ENCODE measurements at places on chromosomes 1 and 21.

DNA sequence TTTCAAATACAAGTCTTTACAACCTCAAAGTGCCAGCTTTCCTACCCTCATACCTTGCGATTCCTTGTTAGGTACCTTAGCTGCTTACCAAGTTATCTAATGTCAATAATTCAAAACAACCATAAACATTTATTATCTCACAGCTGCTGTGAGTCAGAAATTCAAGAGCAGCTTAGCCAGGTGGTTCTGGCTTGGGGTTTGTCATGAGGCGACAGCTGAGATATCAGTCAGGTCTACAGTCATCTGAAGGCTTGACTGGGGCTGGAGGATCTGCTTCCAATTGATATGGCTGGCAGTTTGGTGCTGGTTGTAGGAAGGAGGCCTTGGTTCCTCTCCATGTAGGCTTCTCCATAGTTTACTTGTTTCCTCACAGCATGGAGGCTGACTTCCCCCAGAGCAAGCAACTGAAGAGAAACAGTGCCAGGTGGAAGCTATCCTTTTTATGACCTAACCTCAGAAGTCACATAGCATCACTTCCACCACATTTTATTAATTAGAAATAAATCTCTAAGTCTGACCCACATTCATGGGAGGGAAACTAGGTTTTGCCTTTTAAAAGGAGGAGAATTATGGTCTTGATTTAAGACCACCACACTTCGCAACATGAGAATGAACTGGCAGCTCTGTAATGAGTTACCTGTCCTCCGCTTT, 103.3 kb upstream of the FGGY start:
- no peak for DNase-seq

DNA sequence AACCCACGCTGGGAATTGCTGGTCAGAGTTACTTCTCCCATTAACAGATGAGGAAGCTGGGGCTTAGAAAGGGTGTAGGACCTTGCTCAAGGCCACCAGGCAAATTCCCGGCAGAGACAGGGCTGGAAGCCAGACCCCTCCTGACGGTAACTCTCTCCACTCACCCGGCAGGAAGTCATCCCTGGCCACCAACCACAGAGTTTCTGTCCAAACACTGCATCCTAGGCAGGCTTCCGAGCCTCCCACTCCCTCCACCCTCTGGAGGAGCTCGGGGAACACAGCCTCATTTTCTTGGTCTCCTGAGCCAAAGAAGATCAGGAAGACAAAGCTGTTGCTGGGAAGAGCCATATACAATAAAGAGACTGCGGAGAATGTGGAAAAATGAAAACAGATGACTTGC, 25.0 kb upstream of the ZNF436 start:
- peak; percentile 90 for DNase-seq

DNA sequence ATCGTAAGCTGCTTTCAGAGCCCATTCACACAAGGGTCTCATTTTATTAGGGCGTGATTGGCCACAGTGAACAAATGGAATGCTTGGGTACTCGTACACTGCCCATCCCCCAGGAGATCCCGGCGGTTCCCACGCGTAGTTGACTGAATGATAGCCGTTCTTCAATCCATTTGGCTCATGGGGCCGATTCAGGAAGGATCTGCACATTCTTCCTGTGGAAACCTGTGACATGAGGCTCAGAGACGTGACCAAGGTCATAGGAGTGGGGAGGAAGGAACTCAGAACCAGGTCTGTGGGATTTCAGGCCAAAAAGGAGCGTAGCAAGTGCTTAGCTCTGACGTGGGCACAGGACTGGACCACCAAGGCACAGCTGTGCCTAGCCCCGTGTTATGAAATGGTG, 11.7 kb downstream of the ABCG1 start:
- no peak for DNase-seq

DNA sequence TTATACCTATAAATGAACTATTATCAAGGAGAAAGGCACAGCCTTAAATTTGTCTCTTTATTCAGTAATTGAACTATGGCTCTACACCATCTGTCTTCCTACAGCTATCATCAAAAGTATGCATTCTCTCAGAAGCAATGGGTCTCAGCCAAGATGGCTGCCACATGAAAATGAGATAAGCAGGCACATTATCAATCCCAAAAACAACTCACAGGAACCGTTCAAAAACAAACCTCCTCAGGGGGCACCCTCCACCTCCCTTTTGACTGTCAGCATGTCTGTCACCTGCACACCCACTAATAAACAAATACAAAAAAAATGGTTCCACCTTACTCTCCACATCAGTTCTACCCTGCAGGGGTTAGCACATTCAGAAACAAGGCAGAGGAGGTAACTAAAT, 23.6 kb downstream of the KIAA0319L start:
- DNase-seq: no peak

GRCh38 chr1:232711996-232712395, 82.1 kb upstream of the SIPA1L2 start:
- no peak for DNase-seq

DNA sequence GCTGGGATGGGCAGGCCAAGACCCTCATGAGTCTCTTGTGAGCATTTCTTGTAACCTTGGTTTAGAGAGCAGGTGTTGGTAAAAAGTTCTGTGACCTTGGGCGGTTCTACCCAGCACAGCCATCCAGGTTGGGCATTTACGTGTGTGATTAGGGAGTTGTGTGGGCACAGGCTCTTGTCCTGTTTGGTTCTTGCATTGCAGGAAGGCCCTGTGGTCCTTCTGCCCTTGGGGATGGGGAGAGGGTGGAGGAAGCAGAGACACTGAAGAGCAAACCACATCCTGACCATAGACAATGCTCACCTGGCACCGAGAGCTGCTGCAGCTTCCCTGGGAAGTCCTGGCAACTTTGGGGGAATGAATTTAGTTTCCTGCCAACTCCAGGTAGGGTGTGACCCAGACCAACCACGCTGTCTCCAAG, 25.6 kb downstream of the RNF187 start:
- no peak for DNase-seq

- DNase-seq: no peak
Measured at GRCh38 chr1:85223334-85223733, 22.5 kb upstream of the SYDE2 start.

DNA sequence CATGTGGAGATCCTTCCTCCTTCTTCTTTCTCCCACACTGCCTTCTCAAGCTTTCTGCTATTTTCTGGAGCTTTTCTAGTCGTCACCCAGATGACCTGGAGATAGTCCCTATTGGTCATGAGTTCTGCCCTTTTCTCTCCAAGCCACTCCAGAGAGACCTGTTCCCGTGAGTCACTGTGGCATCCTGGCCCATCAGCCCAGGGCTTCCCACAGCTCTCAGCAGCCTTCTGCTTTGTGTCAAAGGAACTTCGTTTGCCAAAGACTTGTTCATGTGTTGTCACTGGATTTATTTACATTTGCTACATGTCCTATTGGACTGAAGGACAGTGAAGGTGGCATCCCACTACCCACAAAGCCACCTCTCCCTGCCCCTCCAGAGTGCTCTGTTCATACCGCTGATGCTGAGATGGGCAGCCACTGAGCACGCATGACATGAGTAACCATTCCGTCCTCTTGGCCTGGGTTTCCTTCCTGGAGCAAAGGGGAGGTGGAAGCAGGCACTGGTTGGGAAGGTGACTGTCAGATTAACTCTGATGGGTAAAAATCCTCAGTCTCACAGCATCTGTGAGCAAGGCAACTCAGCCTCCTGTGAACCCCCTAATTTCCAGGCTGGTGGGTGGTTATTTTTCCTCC, 119.2 kb downstream of the EDEM3 start:
- no peak for DNase-seq

DNA sequence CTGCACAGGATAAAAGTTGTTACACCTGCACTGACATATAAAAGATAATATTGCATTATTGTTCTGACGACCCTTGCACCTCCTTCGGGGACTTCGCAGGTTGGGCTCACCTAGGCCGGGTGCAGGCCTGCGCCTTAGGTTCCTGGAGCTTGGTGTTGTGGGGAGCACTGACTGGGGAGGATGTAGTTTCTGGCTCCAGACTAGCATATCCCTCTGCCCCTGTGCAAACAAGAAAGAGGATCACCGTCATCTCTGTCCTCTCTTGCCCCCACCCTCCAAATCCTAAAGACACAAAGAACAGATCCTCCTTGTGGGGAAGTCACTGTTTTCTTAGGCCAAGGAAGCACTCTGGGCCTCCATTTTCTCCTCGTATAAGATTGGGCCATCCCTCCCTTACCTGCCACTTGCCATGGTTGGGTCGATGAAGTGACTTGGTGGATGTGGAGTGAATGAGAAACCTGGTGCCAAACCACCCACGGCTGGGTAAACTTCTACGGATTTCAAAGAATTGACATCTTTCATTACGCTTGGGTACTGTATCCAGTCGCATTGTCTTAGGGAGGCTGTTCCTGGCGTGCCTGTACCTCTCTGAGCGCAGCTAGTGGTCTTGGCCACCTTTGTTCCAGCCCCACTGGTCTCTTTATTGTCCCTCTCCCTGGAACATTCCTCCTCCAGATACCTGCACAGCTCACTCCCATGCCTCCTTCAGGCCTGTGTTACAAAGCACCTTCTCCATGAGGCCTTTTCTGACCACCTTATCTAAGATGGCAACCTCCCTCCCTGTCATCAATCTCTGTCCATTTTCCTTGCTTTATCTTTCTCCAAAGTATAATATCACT, 34.4 kb upstream of the PKP1 start:
- no peak for DNase-seq

DNA sequence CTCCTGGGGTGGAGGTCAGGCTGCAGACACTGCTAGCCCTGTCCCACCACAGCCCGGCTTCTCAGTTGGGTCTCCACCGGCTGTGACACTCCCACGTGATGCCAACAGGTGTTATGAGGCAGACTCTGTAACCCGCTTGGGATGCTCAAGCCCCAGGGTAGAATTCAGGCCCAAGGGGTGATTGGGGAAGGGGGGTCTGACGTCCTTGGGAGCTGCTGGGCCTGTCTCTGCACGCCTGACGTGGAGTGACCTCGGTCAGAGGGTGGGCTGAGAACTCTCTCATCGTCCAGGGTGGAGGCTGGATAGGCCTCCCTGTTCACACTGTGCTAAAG, 7.7 kb upstream of the HES5 start:
- DNase-seq: no peak
